Hippocampal formation (tissue), 2 donors: ENCODE measurements at places on chromosomes 13 and 19.
A peak's percentile ranks its signal among the peaks of the same experiment; 100 is the strongest.

- DNase-seq = no peak
Measured at GRCh38 chr19:32945260-32945659, 26.5 kb downstream of the CEP89 start.

- no peak for DNase-seq
Measured at GRCh38 chr19:803686-804418, 6.6 kb downstream of the PTBP1 start.

DNA sequence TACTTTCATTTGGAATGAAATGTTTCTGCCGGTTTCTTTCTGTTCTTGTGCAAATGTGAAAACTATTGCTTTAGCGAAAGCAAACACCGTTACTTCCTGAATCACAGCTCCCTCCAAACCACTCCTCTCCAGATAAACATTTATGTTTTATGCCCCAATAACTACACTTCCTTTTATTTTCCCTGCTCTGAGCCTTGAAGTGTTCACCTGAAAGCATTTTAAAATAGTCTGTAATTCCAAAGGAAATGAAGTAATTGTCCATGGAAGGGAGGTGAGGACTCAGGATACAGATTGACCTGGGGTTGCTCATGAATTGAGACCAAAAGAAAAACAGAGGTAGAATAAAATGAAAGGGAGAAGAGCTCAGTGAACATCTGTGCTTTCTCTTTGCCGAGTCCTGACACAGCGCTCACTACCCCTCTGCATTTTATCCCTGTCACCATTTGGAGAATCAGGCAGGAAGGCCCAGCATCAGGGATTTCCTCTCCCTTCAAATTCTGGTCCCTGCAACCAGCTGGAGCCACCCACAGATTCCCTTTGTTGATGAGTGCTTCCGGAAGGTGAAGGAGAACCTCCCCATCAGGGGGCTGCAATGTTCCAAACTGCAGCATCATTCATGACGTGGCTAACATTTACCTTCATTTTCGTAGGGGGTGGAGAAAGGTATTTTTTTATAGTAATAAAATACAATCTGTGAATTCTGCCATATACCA, 171.9 kb downstream of the ITGBL1 start:
- DNase-seq = no peak

GRCh38 chr13:111956261-111957151, 110.4 kb upstream of the SOX1 start:
- no peak for DNase-seq

DNA sequence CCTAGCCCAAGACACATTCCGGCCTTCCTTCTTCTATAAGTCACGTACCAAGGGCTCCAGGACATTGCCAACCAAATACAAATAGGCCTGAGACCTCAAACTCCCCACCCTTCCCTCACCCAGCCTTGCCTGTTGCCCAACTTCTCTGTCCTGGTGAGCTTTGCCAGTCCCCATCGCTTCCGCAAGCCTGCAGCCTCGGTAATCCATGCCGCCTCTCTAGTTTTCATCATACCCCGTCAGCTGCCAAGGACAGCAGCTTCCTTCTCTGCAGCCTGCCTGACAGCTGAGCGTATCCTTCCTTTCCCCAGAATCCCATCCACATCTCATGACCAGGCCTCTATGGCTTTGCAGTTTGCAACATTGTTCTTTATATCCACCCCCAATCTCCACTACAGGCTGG, 36.6 kb upstream of the POMP start:
- DNase-seq = peak; percentile 23

- DNase-seq = no peak
Measured at GRCh38 chr13:113874579-113875428, 10.9 kb upstream of the GAS6 start.

DNA sequence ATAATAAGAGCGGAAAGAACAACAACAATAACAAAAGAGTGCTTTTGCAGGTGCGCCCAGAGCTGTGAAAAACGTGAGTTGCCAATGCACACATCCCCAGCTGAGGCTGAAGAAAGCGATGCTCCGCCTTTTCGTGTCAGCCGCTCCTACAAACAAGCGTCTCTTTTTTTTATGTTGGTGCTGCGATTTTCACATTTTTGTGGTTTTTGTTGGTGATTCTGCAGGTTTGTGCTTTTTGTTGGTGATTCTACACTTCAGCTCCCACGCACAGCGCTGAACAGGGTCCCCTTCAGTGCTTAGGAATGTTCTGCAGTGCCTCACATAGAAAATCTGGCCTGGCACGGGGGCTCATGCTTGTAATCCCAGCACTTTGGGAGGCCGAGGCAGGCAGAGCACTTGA, 7.3 kb upstream of the SBK3 start:
- DNase-seq = no peak

DNA sequence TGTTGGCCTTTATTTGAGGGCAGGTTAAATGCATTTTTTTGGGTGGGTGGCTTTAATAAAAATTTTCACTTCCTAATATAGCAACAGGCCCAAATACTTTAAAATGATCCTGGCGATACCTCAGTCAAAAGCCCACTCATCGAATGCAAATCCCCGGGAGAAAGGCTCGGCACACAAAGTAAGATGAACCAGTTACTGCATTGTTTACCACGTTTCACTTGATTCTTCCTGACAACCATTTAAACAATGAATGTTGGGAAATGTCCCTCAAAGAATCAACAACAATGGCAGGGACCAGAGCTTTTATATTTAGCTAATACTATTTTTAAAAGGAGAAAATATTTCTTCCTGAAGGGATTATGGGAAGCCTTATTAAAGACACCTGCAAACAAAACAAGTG, 187.7 kb downstream of the ABCC4 start:
- DNase-seq = no peak

DNA sequence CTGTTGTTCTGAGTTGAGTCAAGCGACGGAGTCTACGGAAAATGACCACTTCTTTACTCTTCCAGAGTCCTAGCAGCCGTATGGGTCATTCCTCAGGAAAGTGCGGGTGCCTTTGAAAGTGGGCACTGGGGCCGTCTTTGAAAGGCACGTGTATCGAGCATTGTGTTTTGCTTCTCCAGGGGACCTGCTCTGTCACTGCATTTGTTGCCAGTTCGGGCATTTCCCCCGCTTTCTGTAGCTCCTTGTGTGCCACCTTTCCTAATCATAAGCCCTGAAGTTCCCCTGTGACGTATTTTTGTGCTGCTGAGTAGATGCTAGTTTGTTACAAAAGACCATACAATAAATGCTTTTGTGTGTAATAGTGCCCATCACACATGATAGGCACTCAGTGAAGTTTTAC, 24.4 kb downstream of the SPATA13 start:
- DNase-seq = no peak

DNA sequence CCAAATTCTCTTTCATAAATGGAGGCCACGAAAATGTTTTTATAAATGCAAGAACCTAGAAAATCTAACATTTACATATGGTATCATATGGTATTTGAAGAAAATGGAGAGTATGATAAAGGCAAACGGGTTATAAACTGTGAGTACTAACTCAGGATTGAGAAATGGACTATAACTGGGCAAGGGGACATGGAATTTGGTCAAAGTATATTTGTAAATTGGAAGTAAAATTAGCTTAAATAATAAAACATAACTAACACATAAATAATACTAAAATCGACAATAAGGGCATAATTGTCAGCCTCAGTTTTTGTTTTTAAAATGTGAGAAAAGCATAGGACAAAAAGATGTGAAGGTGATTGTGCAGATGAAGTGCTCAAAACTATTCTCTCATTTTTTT, 1516.3 kb upstream of the MIR17HG start:
- DNase-seq = no peak

DNA sequence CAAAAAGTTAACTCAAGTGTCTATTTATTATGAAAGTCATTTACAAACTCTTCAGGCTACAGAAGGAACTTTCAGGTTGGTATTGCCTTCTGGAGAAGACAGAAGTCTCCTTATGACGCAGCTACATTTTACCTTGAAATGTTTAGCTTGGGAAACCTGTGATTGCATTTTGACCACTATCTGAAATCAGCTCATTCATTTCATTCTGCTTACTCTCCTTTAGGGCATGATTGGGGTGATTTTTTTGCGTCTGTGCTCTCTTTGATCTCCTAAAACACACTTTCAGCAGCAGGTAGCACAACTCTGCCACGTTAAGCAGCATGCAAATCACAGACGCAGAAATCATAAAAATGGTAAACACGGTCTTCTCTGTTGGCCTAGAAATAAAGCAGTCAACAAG, 9.6 kb downstream of the GJB6 start:
- DNase-seq = no peak

DNA sequence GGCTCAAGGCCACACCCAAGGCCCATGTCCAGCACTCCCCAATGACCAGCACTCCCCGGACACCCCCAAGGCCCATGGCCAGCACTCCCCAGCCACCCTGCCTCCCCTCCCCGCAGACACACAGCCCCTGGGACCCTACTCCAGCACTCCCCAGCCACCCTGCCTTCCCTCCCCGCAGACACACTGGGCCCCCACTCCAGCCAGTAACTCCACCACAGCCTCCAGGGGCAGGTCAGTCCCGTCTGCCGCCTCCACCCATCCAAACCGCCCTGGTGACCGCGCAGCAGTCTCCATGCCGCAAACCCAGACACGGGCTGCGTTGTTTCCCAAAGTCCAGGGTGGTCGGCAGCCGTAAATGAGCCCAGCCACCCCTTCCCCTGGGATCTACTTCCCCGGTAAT, 70.7 kb downstream of the SPACA7 start:
- no peak for DNase-seq

DNA sequence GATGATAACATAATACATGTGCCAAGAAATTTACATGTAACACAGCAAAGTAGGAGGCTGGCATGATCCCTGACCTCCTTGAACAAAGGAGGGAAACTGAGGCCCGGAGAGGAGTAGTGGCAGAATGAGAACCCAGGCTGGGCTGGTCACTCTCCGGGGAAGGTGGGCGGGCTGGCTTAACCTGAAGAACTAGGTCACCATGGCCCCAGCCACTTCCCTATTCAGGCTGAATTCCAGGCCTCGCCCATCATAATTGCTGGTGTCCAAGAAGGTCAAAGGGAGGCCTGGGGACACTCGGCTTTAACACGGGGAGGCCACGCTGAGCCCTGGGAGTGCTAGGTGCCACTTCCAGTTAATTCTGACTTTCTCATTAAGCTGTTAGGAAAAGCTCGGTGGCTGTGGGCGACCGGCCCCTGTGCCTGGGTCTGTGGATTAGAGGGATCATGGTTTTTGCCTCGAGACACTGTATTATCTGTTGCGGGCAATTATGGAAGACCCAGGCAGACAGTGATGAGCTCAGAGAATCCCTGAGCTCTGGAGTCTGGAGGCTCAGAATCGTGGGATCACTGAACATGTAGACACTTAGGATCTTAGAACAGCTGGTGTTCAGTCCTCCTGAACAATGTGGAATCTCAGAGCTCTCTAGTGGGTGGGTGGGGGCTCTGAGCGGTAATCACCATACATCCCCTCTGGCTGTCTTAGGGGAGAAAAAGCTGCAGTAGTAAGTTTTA, 5.0 kb upstream of the TINCR start:
- no peak for DNase-seq

GRCh38 chr13:35378939-35379338, 97.5 kb downstream of the MAB21L1 start:
- DNase-seq = no peak

DNA sequence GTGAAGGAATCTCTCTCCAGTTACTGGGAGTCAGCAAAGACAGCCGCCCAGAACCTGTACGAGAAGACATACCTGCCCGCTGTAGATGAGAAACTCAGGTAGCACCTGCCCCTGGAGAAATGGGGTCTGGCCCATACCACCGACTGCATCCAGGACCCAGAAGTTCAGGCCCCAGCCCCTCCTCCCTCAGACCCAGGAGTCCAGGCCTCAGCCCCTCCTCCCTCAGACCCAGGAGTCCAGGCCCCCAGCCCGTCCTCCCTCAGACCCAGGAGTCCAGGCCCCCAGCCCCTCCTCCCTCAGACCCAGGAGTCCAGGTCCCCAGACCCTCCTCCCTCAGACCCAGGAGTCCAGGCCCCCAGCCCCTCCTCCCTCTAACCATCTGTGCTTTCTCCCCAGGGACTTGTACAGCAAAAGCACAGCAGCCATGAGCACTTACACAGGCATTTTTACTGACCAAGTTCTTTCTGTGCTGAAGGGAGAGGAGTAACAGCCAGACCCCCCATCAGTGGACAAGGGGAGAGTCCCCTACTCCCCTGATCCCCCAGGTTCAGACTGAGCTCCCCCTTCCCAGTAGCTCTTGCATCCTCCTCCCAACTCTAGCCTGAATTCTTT, 3.0 kb downstream of the APOC2 start:
- DNase-seq = no peak

DNA sequence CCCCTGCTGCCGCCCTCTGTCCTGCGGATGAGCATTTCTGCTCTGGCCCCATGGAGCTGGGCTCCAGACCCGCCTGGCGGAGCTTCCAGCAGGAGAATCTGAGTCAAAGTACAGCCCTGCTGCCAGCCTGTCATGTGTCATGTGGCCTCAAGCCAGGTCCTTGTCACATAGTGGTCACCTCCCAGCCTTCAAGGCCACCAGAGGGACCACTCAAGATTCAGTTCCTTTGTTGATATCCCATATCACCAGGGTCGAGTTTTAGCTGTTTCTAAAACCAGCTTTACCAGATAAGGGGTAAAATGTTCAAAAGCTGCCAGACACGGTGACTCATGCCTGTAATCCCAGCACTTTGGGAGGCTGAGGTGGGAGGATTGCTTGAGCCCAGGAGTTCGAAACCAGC, 13.4 kb downstream of the THOP1 start:
- no peak for DNase-seq

DNA sequence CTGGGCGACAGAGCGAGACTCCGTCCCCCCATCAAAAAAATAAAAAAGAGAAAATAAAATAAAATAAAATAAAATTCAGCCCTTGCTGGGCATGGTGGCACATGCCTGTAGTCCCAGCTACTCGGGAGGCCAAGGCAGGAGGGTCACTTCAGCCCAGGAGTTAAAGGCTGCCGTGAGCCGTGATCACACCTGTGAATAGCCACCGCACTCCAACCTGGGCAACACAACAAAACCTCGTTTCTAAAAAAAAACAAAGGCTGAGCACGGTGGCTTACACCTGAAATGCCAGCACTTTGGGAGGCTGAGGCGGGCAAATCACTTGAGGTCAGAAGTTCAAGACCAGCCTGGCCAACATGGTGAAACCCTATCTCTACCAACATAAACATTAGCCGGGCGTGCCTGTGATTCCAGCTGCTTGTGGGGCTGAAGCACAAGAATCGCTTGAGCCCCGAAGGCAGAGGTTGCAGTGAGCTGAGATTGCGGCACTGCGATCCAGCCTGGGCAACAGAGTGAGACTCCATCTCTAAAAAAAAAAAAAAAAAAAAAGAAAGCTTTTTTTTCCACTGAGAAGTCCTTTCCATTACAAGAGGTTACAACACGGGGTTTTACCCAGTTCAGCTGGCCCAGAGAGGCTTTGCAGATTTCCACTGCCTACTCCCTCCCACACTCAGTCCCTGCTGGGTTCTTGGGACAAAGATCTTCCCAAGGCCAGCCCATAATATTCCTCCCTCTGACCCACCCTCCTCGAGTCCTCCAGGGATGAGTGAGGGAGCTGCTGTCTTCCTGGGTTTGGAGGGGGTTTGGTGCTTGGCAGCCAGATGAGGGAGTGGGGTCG, 6.4 kb downstream of the ANGPTL4 start:
- no peak for DNase-seq

GRCh38 chr13:50691681-50692263, 151.7 kb downstream of the DLEU7 start:
- no peak for DNase-seq
